ENCODE measurements at places on chromosomes 4 and X.

DNA sequence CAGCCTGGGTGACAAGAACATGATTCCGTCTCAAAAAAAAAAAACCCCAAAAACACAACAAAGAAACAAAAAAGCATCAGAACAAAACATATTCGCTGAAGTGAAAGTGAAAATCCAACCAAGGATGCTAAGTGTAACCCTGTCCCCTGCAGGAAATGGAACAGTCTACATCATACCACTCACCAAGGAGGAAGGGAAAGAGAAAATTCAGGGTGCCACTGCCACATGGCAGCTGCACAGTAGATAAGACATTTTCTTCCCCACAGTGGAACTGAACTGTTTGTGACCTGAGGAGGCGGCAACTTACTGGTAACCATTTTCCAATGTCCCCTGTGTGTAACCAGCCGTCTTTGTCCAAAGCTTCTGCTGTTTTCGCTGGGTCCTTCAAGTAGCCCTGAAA lies 28.2 kb upstream of the CENPU start:
- H3K36me3 ChIP-seq = no peaks in the 10 kb centered on the region
- no peaks in the 10 kb centered on the region for H3K27me3 ChIP-seq
- H3K27ac ChIP-seq = no peak overlapping the region
- no peak for DNase-seq
- H3K4me1 ChIP-seq = no peaks in the 10 kb centered on the region

DNA sequence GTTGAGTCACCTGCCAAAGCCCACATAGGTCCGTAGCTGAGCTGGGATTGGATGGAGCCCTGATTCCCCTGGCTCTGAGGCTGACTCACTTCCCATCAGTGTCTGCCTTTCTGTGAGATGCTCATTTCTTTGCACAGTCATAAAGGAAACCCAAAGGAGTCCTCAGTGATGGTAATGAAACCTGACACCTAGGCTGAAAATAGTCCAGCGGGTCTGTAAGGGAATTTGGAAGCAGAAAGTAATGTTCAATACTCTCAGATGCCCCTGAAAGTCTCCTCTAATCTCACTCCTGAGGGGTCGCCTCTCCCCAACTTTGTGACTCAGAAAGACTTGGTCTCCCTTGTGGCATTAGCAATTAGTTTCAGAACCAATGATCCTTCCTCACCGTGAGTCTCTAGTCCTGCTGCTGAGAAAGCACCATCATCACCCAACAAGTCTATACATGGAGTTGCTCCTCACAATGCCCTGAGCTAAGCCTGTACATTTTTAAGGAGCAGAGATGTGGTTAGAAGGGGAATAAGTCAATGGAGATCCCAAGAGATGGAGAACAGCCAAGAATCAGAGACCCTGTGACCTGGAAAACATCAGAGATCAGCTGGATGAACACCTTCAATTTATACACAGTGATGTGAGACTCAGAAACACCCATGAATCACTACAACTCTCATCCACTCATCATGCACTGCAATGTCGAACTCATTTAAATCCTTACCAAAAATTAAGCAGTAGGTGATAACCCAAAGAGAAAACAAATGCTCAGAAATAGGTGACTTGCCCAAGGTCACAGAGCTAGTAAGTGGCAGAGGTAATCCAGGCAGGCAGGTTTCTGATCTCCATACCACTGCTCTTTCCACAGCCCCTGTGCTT lies 219.0 kb upstream of the CPEB2 start:
- H3K4me3 ChIP-seq = no peak overlapping the region
- no peak for DNase-seq
- no peaks in the 10 kb centered on the region for H3K4me1 ChIP-seq
- H3K27ac ChIP-seq = no peak overlapping the region
- no peaks in the 10 kb centered on the region for H3K27me3 ChIP-seq
- no peaks in the 10 kb centered on the region for H3K36me3 ChIP-seq

- H3K4me3 ChIP-seq = peak overlapping the region; percentile 66
- H3K27ac ChIP-seq = no peak overlapping the region
- H3K27me3 ChIP-seq = no peaks in the 10 kb centered on the region
- no peaks in the 10 kb centered on the region for H3K36me3 ChIP-seq
- H3K4me1 ChIP-seq = no peaks in the 10 kb centered on the region
- no peak for DNase-seq
Observed at GRCh38 chrX:106612393-106612763, 600 bp downstream of the RADX start.

GRCh38 chr4:131258361-131258760 lies 1890.7 kb upstream of the PCDH10 start:
- H3K4me1 ChIP-seq = no peaks in the 10 kb centered on the region
- H3K27ac ChIP-seq = no peak overlapping the region
- H3K4me3 ChIP-seq = no peak overlapping the region
- no peak for DNase-seq

DNA sequence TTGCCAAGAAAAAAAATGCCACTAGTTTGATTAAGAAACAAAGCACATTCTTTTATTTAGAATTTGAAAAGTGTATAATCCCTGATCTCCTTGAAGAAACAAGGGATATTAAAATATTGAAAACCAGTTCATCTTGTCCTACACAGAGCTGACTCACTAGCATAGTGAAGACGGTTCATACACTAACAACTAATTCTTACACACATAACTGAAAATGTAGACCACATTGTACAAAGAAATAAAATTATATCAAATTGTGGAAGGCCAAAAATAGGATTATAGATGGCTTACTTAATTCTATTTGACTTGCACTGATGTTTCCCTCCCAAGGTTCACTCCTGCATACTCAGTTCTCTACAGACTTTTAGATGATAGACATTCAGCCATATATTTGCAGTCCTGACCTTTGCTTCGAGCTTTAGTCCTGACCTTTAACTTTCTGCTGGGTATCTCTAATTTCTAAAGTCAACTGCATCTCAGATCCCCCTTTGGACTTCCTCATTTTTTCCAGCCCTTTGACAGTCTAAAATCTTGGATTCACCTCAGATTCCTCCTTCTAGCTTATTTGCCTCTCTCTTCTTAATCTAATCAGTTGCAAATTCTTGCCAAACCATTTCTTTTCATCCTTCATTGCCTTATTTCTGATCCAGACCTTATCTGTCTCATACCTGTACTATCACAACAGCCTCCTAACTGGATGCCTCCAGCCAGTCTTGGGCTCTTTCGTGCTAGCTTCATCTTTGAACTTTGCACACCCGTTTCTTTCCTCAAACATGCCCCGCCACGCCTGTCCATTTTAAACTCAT lies 4.5 kb upstream of the WWC2 start:
- no peaks in the 10 kb centered on the region for H3K4me1 ChIP-seq
- H3K36me3 ChIP-seq = no peaks in the 10 kb centered on the region
- no peak for DNase-seq
- no peak overlapping the region for H3K27ac ChIP-seq
- H3K27me3 ChIP-seq = no peaks in the 10 kb centered on the region

GRCh38 chr4:28177641-28178040 lies 1317.0 kb downstream of the STIM2 start:
- no peaks in the 10 kb centered on the region for H3K4me1 ChIP-seq
- DNase-seq = no peak
- H3K27me3 ChIP-seq = no peaks in the 10 kb centered on the region
- no peaks in the 10 kb centered on the region for H3K36me3 ChIP-seq
- H3K27ac ChIP-seq = no peak overlapping the region
